Activated CD4-positive, alpha-beta T cell treated with anti-CD3 and anti-CD28 coated beads, Interleukin-2, amount 50 U/mL, for 24 hours (primary cell): ENCODE measurements at places on chromosomes 5 and 9.

GRCh38 chr9:36940881-36941280, 93.2 kb downstream of the PAX5 start:
- no peak for DNase-seq

DNA sequence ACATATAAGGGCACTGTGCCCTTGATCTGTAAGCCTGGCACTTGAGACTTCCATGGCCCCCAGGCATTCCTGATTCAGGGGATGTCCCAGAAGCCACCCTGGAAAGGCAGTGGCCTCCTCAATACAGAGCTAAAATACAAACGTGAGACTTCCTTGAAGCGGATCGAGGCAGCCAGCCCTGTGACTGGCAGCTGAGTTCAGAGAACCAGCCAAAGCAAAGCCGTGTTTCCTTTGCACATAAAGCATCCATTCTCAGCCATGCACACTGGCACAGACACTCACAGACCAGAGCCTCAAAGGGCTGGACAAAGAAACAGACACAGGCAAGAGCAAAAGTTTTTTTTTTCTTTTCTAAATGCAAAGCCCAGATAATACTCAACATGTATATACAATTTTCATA, 18.8 kb upstream of the CPEB4 start:
- no peak for DNase-seq

GRCh38 chr5:38112938-38113337, 145.4 kb upstream of the EGFLAM start:
- no peak for DNase-seq

DNA sequence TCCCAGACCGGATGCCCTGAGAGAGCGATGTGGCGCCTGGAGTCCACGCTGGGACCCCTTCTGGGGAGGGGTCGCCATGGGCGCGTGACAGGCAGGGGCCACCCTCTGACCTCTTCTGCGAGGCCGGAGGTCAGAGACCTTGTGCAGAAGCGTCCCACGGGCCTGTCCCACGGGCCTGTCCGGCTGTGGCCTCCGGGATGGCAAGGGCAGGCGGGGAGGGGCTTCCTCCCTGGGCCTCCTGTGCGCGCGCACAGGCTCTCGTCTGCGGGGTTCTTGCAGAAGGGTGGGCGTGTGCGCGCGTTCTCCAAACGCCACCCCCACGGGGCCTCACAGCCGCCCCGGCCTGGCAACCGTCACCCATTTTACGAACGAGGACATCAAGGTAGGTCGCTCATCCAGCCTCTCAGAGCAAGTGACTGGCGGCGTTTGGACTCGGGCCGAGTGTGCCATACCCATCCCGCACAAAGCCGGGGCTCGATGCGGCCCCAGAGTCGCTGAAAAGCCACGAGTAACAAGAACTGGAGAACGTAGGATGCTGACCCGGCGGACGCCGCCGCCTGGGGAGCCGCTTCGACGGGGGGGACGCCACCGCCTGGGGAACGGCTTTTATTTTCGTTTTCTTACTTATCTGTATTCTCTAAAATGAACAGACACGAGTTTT, 897 bp downstream of the AHRR start:
- DNase-seq: no peak

DNA sequence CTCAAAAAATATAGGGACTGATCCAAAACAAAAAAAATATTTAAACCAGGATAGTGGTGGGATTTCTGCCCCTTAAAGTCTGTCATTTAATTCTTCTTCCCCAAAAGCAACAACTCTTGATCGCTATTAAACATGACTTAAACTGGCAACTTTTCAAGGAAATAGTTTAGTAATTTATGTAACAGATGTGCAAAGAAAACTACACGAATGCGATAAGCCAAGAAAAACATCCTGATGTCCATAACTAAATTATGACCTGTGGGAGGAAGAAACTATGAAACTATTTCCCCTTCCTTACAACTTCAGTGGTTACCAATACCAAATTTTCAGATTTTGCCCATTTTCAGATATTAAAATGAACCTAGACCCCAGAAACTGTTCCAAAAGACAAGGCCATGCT, 31.5 kb downstream of the CLINT1 start:
- no peak for DNase-seq
